ENCODE measurements at places on chromosomes 6 and 20. TPM values are rescaled to one million over a fixed set of nuclear protein-coding genes. Genes with fewer than 3 reads are reported as not detected.

The ZKSCAN4 gene
- 2.3 TPM for total RNA-seq

The BANF2 gene
- not detected for total RNA-seq

The TUBE1 gene
- 9.6 TPM for total RNA-seq

The MDFI gene
- total RNA-seq, result 96.4 TPM

The SYCP2 gene
- 1.8 TPM for total RNA-seq

The TRIM40 gene
- not detected for total RNA-seq

The PRDM13 gene
- total RNA-seq, result not detected

The PFDN4 gene
- 100 TPM for total RNA-seq

The BACH2 gene
- 7.0 TPM for total RNA-seq

The CYP39A1 gene
- 0.66 TPM for total RNA-seq

The CD93 gene
- not detected for total RNA-seq

The GTSF1L gene
- not detected for total RNA-seq

The ZSCAN23 gene
- 3.4 TPM for total RNA-seq

The HLA-C gene
- total RNA-seq, result 219 TPM

The RBM24 gene
- 2.0 TPM for total RNA-seq

The NRSN1 gene
- total RNA-seq, result not detected

The POU5F1 gene
- total RNA-seq, result not detected

The BNIP5 gene
- total RNA-seq, result not detected

The MEI4 gene
- total RNA-seq, result not detected

The PNPLA1 gene
- total RNA-seq, result 0.29 TPM

The SLC17A3 gene
- not detected for total RNA-seq

The MICB gene
- total RNA-seq, result 25.6 TPM

The HTR1B gene
- not detected for total RNA-seq

The HRH3 gene
- total RNA-seq, result not detected

The RIPPLY2 gene
- not detected for total RNA-seq

The C4B gene
- total RNA-seq, result 0.52 TPM

The SSTR4 gene
- total RNA-seq, result not detected

The DNAH8 gene
- 0.06 TPM for total RNA-seq

The PDRG1 gene
- total RNA-seq, result 11.7 TPM

The FLOT1 gene
- 401 TPM for total RNA-seq

The PSORS1C1 gene
- 2.0 TPM for total RNA-seq

The WASF1 gene
- total RNA-seq, result 15.8 TPM

The HLA-DQB2 gene
- total RNA-seq, result not detected

The CDSN gene
- total RNA-seq, result 0.55 TPM

The ADAM33 gene
- total RNA-seq, result not detected

The PDYN gene
- not detected for total RNA-seq

The ENPP5 gene
- 0.04 TPM for total RNA-seq

The BEND3 gene
- total RNA-seq, result 4.5 TPM

The RAD21L1 gene
- total RNA-seq, result 0.11 TPM

The SMLR1 gene
- total RNA-seq, result not detected

The LCA5 gene
- total RNA-seq, result 0.73 TPM

The HSPA12B gene
- not detected for total RNA-seq

The LRFN2 gene
- total RNA-seq, result not detected

The EDN1 gene
- total RNA-seq, result 25.6 TPM

The LBP gene
- total RNA-seq, result not detected

The SLC22A1 gene
- 10.2 TPM for total RNA-seq

The PRL gene
- total RNA-seq, result not detected

The ABHD12 gene
- 48.3 TPM for total RNA-seq

The DOP1A gene
- 7.5 TPM for total RNA-seq
